NCI-H446 (cell line): ENCODE measurements at places on chromosomes 2 and 18.

- no peak for DNase-seq
These were observed 424.0 kb downstream of the ARHGAP15 start for GRCh38 chr2:143553261-143553660.

- DNase-seq = no peak
These were observed 423.3 kb downstream of the LRP1B start for GRCh38 chr2:141707486-141707885.

GRCh38 chr2:68889021-68889420, 17.8 kb upstream of the BMP10 start:
- no peak for DNase-seq

DNA sequence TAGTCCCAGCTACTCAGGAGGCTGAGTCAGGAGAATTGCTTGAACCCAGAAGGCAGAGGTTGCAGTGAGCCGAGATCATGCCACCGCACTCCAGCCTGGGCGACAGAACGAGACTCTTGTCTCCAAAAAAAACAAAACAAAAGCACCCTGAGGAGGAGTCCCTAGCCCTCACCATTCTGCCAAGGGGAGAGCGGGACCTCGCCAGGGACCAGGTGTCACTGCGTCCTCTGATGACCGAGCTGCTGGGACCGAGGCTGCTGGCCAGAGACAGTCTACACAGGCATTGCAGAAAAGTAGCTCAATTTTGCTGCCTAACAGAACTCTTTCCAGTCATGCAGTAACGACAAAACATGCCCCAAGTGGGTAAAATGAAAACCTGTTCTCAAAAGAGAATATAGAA, 18.4 kb downstream of the NCK2 start:
- no peak for DNase-seq

- no peak for DNase-seq
These were observed 297.6 kb downstream of the PARD3B start for GRCh38 chr2:204842661-204843485.

DNA sequence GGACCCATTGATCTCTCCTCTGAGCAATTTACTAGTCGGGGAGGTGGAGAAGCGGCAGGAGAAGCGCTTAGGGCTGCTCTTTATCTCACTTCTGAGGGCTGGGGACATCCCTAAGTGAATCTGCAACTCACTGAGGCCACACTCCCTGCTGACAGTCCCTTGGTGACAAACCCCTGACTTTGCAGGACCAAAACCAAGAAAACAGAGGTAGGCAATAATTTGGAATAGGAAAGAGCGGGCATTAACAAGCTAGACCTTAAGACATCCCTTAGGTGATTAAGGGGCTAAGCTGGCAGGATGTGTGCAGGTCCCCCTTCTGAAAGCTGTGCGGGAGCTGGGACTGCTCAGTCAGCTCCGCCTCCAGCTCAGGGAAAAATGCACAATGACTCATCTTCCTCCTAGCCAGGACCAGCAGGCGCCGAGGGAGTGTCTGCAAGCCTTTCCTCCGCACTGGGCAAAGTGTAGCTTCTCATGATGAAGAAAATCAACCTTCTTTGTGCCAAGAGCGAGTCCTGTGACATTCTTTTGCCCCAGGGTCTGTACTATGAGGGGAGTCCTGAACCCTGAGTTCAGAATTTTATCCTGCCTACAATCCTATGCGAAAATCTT, 63.3 kb downstream of the BOD1L2 start:
- peak; percentile 12 for DNase-seq

DNA sequence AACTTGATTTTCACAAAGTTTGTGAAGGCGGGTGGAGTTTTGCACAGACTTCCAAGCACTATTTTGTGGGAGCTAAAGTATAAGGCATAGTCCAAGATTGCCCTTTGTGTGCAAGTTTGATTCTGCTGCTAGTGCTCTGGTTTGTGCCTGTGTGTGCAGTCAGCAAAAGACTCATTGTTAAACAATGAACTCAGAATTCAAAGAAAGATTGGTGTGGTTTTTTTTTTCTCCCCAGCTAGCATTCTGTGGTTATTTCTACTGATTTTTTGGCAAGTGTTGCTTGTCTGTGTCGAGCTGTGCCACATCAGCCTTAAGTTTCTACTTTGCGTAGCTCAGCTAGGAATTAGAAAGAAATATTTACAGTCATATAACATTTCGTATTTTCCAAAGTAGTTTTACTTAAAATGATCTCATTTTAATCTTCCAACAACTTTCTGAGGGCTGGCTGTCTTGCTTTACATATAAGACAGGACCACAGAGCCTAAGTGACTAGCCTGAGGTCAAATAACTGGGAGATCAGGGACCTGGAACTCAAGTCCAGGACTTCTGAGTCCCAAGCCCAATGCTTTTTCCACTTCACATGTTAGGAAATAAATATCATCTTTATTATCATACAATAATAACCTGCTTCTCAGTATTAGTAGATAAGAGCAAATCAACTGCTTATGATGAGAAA, 69.8 kb downstream of the BABAM2 start:
- no peak for DNase-seq

- peak; percentile 44 for DNase-seq
These were observed 898.3 kb downstream of the CPS1 start for GRCh38 chr2:211454679-211455078.

DNA sequence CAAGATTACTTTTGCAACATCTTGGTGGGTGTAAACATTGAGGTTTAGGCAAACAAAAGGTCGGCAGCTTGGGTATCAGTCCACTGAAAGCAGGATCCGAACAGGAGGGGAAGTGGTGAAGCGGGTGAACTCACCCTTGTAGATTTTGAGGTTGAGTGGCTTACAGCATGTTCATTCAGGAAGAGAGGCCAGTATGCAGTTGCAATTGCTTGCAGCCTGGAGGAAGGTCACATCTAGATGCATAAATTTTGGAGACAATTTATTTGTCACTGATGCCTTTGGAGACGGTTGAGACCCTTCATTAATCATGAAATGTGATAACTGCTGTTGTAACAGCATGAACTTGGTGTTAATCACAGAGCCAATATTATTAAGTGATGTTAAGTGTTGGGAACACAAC, 131.1 kb downstream of the LTBP1 start:
- no peak for DNase-seq

DNA sequence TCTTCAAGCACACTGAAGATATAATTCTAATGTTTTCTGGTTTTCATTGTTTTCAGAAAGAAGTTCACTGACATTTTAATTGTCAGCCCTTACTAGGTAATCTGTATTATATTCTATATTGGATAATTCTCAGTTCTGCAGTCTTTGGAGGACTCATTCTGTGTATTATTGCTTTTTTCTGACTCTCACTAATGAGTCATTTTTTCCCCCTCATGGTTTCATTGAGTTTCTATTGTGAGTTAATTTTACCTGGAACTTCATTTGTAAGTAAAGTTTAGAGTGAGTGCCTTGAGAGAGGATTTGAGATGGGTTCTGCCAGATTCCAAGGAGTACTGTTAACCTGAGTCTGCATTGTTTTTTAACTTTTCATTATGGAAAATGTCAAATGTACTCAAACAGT, 90.4 kb upstream of the LYPD1 start:
- no peak for DNase-seq

DNA sequence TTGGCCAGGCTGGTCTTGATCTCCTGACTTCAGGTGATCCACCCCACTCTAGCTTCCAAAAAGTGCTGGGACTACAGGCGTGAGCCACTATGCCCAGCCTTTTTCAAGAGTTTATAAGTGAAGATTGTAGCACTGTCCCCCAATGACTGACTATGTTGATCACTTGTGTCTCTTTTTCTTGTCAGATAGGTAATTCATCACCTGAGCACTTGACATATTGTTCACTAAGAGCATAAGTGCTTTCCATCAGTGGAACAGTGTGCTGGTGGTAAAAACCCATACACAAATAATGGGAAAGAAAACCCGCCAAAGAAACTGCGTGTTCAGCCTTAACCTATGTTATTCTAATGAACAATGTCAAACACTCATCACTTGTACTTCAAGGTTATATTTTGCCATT, 414.4 kb upstream of the CDH7 start:
- no peak for DNase-seq

DNA sequence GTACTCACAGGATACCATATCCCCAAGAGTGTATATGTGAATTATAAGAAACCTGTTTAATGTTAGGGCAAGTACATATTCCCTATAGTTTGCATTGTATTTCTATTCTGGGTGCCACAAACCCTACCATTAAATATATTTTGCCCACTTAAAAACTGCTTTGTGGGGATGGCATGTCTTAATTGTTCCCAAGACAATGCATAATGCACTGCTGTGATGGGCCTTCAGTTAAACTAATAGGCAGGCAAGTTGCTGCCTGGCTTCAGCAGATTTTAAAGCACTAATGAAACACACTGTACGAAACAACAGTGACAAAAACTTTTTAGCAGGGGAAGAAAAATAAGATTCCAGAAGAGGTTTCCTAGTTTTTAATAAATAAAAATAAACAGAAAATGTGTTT, 104.8 kb upstream of the VRK2 start:
- DNase-seq = no peak

DNA sequence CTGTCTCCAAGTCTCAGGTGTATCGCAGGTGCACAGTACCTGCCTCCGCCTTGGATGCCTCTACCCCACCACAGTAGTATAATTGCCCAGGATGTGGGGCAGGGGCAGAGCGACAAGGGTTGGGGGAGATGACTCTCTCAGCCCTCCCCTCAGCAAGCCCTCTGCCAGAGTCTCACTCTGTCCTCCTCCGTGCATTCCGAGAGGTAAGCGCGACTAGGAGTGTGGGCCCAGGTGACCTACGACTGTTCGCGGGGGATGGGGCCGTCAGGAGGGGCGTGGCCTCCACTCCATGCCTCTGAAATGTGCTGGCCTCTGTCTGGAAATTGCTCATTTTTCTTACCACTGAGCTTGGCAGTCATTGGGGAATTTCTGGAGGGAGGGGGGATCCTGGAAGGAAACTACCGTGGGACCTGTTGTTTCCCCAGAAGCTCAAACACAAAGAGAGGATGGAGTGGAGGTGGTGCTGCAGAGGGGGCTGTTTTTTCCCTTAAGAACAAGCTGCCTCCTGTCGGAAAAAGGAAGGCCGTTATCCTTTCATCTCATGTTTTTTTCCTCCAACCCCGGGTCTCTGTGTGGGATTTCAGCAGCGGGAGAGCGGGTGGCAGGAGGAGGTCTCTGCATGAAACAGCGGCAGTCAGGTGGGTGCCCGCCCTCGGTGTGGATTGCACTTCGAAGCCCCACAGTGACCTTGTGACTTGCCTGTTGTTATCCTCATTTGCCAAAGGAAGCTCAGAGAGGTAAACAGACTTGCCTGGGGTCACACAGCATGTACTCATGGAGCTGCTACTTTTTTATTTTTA, 13.0 kb upstream of the RALB start:
- DNase-seq = no peak

DNA sequence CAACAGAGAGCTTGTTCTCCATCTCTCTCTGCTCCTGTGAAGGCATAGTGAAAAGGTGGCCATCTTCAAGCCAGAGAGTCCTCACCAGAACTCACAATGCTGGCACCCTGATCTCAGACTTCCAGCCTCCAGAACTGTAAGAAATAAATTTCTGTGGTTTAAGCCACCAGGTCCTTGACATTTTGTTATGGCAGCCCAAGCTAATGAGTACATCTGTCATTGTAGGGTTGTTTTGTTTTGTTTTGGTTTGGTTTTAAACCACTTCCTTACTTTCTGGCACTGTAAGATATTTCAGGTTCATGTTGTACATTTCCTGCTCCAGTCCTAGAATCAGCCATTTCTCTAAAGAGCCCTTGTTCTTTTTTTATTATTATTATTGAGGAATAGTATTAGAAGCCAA, 171.2 kb downstream of the CPS1 start:
- no peak for DNase-seq

DNA sequence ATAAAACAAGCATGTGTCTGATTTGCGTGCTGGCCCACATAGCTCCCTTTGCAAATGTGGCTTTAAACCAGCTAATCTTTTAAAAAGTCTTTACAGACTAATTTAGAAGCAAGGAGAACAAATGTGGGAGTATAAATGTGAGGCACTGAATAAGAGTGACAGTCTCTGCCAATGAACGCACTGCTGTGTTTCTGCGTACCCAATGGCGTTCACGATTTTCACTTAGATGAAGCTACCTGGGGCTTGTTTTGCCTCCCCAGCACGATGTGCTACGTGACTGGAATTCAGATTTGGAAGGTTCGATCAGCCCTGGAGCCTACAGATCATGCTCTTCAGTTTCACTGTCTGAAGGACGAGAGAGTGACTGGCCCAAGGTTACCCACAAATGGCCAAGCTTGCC, 10.8 kb upstream of the CRACDL start:
- DNase-seq = no peak

- DNase-seq = peak; percentile 56
These were observed 133.5 kb downstream of the FAM124B start for GRCh38 chr2:224268441-224268840.

GRCh38 chr2:98127229-98127989, 40.4 kb downstream of the VWA3B start:
- DNase-seq = no peak

DNA sequence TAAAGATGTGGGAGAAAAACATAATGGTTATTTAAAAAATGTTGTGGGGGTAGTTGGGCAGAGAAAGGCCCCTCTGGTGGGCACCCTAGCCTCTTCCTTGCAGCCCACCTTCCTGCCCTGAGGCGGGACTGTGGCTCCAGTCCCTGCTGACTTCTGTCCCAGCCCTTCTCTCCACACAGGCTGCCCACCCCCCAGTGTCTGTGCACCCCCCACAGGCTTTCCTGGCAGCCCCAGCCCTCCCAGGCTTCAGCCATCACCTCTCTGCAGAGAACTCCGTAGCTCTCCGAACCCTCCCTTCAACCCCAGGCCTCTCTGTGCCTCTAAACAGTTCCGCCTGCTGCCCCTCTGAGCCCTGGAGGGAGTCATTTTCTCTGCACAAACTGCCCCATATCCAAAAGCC, 75.4 kb downstream of the DYSF start:
- no peak for DNase-seq

GRCh38 chr2:120850551-120850950, 114.9 kb downstream of the GLI2 start:
- DNase-seq = no peak

- no peak for DNase-seq
These were observed 26.7 kb upstream of the MBOAT2 start for GRCh38 chr2:9030190-9030589.

- peak; percentile 8 for DNase-seq
These were observed 31.3 kb upstream of the SSB start for GRCh38 chr2:169767243-169767888.

DNA sequence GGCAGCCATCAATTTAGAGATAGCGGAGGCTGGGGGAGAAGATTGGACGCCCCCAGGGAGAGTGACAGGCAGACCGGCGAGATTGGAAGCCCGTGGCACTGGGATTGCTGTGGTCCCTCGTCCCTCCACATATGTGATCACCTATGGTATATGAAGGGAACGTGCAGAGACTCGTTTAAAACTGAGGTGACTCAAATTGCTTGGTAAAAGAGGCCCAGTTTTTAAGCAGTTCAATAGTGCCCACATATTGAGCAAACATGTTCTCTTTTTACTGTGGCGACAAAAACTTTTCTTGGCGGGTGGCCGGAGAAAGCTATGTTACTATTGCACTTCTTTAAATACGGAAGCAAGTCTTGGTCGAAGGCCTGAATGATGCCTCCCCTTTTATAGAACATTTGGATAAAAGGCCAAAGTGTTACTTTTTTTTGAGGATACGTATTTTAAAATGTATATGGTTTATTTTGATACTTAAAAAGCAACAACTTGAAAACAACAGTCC, 9.1 kb downstream of the B3GNT2 start:
- no peak for DNase-seq

GRCh38 chr2:73289304-73289703, 4.0 kb downstream of the EGR4 start:
- DNase-seq = no peak

GRCh38 chr18:79404567-79404910, 8.8 kb downstream of the NFATC1 start:
- DNase-seq = no peak
